BJ (cell line): ENCODE measurements at places on chromosomes 11 and 22. TPM values are rescaled to one million over a fixed set of nuclear protein-coding genes. Genes with fewer than 3 reads are reported as not detected.

OPCML gene
- polyA plus RNA-seq: 1.3 and 2.0 TPM in 2 replicates

- no peak for DNase-seq
These were observed 56.1 kb upstream of the VSTM5 start for GRCh38 chr11:93906486-93906885.

- no peak for DNase-seq
These were observed 66.9 kb upstream of the SESN3 start for GRCh38 chr11:95297680-95298452.

PKNOX2 gene
- 0.02 TPM in 1 of 2 replicates, not detected in the other for polyA plus RNA-seq

DNA sequence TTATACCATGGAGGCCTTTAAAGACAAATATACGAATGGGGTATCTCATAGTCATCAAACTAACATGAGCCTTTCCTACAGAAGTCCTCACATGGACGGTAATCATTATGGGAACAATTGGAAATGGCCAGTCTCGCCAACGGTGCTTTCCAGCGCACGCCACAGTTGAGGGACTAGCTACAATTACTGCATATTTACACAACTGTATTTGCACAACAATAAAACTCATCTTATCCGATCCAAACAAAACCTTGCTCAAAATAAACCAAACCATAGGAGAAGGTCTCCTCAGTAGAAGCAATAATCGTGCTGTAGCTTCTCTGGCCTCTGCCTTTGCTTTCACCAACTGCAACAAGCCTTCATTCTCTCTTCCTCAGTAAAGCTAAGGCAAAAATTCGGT is 5.9 kb downstream of the CADM1 start:
- DNase-seq: no peak

GRCh38 chr11:69944146-69944795 is 125.1 kb upstream of the FGF3 start:
- no peak for DNase-seq

GRCh38 chr22:46592390-46592872 is 27.8 kb upstream of the GRAMD4 start:
- peak; percentile 46 for DNase-seq
